ENCODE measurements at places on chromosomes 11 and 22. TPM values are rescaled to one million over a fixed set of nuclear protein-coding genes. Genes with fewer than 3 reads are reported as not detected.

GRCh38 chr11:7582338-7582985, 68.7 kb downstream of the PPFIBP2 start:
- DNase-seq = peak; percentile 31
- H3K4me1 ChIP-seq = peaks cover 96% of the 10 kb centered on the region
- H3K4me3 ChIP-seq = no peak overlapping the region
- H3K36me3 ChIP-seq = no peaks in the 10 kb centered on the region
- H3K27me3 ChIP-seq = no peaks in the 10 kb centered on the region

- no peak overlapping the region for H3K4me3 ChIP-seq
- H3K36me3 ChIP-seq = no peaks in the 10 kb centered on the region
- no peaks in the 10 kb centered on the region for H3K27me3 ChIP-seq
Observed at GRCh38 chr11:125952973-125953372, 7.1 kb downstream of the VSIG10L2 start.

GRCh38 chr22:27273436-27273835, 528.1 kb downstream of the MN1 start:
- no peak overlapping the region for H3K4me3 ChIP-seq
- no peaks in the 10 kb centered on the region for H3K4me1 ChIP-seq
- peaks cover 9% of the 10 kb centered on the region for H3K27me3 ChIP-seq
- H3K27ac ChIP-seq = no peak overlapping the region

The PACSIN3 gene
- total RNA-seq = 44.8 TPM

DNA sequence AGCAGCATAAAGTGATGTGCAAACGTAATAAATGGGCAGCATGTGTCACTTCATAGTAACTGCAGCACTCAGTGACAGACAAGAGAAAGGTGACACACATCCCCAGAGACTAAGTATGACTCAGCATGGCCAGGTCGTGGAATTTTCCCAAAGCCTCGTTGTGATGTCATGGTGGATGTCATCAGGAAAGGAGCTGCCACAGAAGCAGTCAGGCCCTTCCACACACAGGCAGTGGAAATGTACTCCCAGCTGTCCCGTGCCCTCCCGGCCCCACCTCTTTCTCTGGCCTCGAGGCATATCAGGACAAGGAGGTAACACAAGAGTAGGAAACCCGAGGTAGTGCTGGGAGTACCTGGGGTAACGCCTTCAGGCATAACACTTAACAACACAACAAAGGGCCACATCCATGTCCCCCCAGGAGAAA, 8.1 kb downstream of the PC start:
- H3K4me3 ChIP-seq = no peak overlapping the region
- peaks cover 46% of the 10 kb centered on the region for H3K36me3 ChIP-seq
- H3K27me3 ChIP-seq = no peaks in the 10 kb centered on the region
- no peak overlapping the region for H3K27ac ChIP-seq

DNA sequence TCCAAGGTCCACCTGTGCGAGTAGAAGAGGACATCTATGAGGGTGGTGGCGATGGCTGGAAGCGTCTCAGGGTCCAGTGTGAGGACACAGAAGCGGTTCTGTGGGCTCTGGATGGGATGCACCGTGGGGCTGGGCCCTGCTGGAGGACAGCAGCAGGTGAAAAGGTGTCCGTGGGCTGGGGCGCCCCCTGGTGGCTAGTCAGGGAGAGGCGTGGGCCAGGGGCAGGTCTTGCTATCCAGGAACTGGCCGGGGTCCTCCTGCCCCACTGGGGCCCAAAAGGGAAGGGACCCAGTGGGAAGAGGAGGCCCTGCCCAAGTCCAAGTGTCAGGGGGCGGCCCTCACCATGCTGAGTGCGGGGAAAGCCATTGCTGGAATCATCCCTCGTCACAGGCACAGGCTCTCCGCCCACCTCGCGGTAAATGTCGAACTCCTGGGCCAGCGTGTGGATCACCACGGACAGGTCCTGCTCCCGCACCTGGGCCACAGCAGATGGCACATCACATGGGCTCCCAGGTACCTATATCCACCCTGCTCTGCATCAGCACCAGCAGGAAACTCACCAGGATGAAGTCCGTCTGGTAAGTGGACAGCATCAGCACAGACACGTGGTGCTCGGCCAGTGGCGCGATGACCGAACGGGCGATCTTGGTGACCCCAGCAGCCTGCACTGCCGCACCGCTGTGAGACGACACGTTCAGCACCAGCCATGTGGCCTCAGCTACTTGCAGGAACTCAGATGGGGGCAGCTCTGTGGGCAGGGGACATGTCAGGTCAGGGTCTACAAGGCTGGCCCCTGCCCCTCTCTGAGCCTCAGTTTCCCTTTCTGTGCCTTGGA, 2.3 kb downstream of the CASTOR1 start:
- no peak overlapping the region for H3K4me3 ChIP-seq
- H3K36me3 ChIP-seq = no peaks in the 10 kb centered on the region
- peak; percentile 54 for DNase-seq
- peak overlapping the region; percentile 25 for H3K27ac ChIP-seq
- peaks cover 24% of the 10 kb centered on the region for H3K4me1 ChIP-seq

GRCh38 chr22:25566898-25567235, 2.4 kb downstream of the GRK3 start:
- peak overlapping the region; percentile 2 for H3K4me3 ChIP-seq
- H3K27me3 ChIP-seq = no peaks in the 10 kb centered on the region
- no peak overlapping the region for H3K27ac ChIP-seq
- DNase-seq = no peak
- peaks cover 9% of the 10 kb centered on the region for H3K4me1 ChIP-seq

- peak overlapping the region; percentile 92 for H3K4me3 ChIP-seq
- DNase-seq = no peak
- H3K27me3 ChIP-seq = no peaks in the 10 kb centered on the region
- H3K4me1 ChIP-seq = no peaks in the 10 kb centered on the region
- peaks cover 3% of the 10 kb centered on the region for H3K36me3 ChIP-seq
- H3K27ac ChIP-seq = peak overlapping the region; percentile 95
Observed at GRCh38 chr22:49961601-49962011, 1.0 kb downstream of the PIM3 start.

DNA sequence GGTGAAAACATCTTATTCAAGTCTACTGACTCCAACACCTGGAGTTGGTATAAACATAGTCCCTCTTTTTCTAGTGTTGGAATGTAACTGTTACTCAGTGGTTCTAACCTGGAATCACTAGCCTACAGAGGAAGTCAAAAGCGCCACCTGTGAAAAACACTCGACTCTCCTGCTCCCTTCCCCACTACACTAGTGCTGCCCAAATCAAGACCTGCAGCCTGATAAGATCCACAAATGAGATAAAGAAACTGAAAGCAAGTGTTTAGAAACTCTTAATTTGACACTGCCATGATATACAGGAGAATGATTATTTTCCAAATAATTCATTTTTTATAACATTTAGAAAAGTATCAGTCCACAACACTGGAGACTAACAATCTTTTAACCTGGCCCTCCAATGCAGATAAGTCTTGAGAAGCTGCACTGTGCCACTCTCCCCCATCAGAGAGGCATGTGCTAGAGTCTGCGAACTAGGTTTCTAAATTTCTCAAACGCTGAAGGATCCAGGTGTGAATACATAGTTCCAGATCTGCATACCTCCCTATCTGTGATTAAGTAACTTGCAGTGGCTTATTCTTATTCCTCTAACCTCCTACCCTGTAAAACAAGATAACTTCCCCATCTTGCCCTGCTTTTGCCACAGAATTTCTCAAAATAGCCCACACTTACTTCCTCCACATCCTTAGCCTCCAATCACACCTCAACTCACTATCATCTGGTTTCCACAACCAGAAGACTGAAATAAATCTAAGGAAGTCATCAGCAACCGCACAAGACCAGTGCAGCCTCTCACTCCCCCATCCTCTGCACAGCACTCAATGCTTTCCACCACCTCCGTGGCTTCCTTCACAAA, 88.1 kb downstream of the RRAS2 start:
- peaks cover 14% of the 10 kb centered on the region for H3K36me3 ChIP-seq
- no peak overlapping the region for H3K27ac ChIP-seq
- no peak overlapping the region for H3K4me3 ChIP-seq
- DNase-seq = no peak
- H3K27me3 ChIP-seq = no peaks in the 10 kb centered on the region
- H3K4me1 ChIP-seq = no peaks in the 10 kb centered on the region

The MAP6 gene
- total RNA-seq = 10.4 TPM

DNA sequence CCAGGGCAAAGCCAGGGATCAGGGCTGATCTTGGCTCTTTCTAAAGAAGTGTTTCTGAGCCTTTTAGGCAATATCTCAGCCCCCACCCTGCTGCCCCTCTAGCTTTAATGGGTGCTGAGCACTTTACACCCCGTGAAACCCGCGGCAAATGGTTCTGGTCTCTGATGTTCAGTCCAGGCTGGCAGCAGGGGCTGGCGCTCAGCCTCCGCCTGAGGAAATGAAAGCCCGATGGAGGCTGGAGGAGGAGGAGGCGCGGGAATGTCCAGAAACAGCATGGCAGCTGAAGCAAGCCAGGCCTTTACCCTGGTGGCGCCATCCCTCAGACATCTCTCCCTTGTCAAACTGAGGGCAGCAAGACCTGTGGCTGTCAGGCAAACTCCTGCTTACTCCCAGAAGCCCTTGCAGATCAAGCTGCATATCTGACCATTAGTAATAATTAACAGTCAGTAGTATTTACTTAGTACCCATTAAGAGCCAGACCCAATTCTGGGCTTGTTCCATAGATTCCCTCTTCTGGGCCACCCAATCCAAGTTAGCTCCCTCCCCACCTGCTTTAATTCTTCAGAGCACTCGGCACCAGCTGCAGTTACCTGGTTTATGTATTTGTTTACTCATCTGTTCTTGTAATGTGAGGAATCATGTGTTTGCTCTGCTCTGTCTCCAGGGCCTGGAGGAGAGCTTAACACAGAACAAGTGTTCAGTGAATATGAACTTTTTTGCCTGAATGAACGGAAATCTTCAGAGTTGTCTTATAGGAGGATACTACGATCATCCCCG, 15.0 kb upstream of the ALX4 start:
- H3K27me3 ChIP-seq = peaks cover 100% of the 10 kb centered on the region
- H3K4me3 ChIP-seq = no peak overlapping the region
- no peaks in the 10 kb centered on the region for H3K36me3 ChIP-seq
- H3K27ac ChIP-seq = no peak overlapping the region
- H3K4me1 ChIP-seq = no peaks in the 10 kb centered on the region
- no peak for DNase-seq

DNA sequence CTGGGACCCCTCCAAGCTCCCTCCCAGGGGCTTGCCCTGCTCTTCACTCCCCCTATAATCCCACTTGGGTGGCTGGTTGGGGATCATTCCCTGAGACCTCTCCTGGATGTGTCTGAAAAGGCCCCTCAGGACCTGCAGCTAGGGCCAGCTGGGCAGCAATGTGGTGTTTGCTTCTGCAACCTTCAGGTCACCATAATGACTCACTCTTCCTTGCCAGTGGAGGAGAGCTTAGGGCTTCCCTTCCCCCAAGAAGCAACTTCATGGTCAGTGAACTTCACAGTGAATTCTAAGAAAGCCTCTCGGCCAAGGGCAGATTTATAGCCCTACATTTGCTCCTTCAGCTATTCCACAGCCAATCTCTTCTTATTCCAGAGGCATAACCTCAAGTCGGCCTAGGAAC, 45.1 kb upstream of the TSPAN18 start:
- H3K27me3 ChIP-seq = no peaks in the 10 kb centered on the region
- no peak overlapping the region for H3K4me3 ChIP-seq
- H3K4me1 ChIP-seq = no peaks in the 10 kb centered on the region
- no peaks in the 10 kb centered on the region for H3K36me3 ChIP-seq
- no peak for DNase-seq
- H3K27ac ChIP-seq = no peak overlapping the region

DNA sequence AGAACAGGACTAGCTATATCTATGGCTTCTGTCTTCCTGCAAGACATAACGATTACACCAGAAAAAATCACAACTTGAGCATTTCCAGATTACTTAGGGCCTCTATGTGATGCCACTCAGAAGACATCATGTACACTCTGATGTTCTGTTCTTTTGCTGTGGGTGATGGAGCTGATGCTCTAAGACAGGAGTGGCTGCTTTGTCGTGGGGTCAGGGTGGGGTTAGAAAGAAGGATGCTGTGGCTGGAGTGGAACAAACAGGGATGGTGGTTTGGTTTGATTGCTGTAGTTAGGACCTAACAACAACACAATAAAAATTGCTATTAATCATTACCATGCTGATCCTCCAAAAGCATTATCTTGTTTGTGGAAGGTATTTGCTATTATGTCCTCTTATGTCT, 120.3 kb upstream of the ARHGAP20 start:
- no peak overlapping the region for H3K27ac ChIP-seq
- no peaks in the 10 kb centered on the region for H3K27me3 ChIP-seq
- DNase-seq = no peak
- H3K36me3 ChIP-seq = no peaks in the 10 kb centered on the region
- no peak overlapping the region for H3K4me3 ChIP-seq

The ELMOD1 gene
- 1.2 TPM for total RNA-seq

- H3K36me3 ChIP-seq = no peaks in the 10 kb centered on the region
- DNase-seq = no peak
Observed at GRCh38 chr22:22023581-22024137, 41.1 kb upstream of the TOP3B start.

- H3K27ac ChIP-seq = peak overlapping the region; percentile 23
- DNase-seq = no peak
- no peaks in the 10 kb centered on the region for H3K27me3 ChIP-seq
- H3K4me1 ChIP-seq = peaks cover 8% of the 10 kb centered on the region
Observed at GRCh38 chr22:24407278-24407665, 20.1 kb upstream of the ADORA2A start.

DNA sequence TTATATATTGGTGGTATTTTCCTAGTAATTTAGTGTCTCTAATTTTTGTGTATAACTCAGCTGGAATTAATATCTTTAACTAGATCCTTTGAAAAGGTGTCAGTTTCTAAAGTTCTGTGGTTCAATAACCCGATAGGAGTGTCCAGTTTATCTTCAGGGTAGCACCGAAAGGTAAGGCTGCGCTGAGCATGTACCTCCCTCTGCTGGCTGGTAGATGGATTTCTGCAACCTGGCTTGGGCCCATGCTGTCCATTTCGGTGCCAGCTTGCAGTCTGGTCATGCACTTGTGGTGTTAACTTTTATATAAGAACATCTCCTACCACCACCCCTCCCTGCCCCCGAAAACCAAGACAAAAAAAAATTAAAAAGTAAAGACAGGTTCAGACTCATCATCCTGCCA, 24.7 kb downstream of the EXT2 start:
- peaks cover 6% of the 10 kb centered on the region for H3K4me1 ChIP-seq
- no peak overlapping the region for H3K27ac ChIP-seq
- peaks cover 1% of the 10 kb centered on the region for H3K36me3 ChIP-seq
- H3K27me3 ChIP-seq = no peaks in the 10 kb centered on the region
- no peak overlapping the region for H3K4me3 ChIP-seq

GRCh38 chr11:44726283-44727113, at the start of gene TSPAN18:
TSPAN18 (plus strand) TSS chr11:44726962; CDS start chr11:44906417, 179,455 bp downstream.
- no peak for DNase-seq
- H3K27me3 ChIP-seq = peaks cover 8% of the 10 kb centered on the region
- H3K36me3 ChIP-seq = no peaks in the 10 kb centered on the region
- peak within 1 kb of the TSS; percentile 53 for H3K4me3 ChIP-seq
- H3K4me1 ChIP-seq = peaks cover 49% of the 10 kb centered on the region

GRCh38 chr22:47162865-47163264, 400.4 kb downstream of the TBC1D22A start:
- H3K4me3 ChIP-seq = no peak overlapping the region
- H3K4me1 ChIP-seq = no peaks in the 10 kb centered on the region
- DNase-seq = no peak
- H3K36me3 ChIP-seq = no peaks in the 10 kb centered on the region

The MUC5AC gene
- total RNA-seq = not detected

The PRG3 gene
- not detected for total RNA-seq

The USP28 gene
- 10.7 TPM for total RNA-seq

The CPT1B gene
- total RNA-seq = 14.0 TPM

- H3K4me1 ChIP-seq = peaks cover 4% of the 10 kb centered on the region
- H3K27ac ChIP-seq = peak overlapping the region; percentile 26
- no peaks in the 10 kb centered on the region for H3K36me3 ChIP-seq
- no peak for DNase-seq
- no peaks in the 10 kb centered on the region for H3K27me3 ChIP-seq
- H3K4me3 ChIP-seq = no peak overlapping the region
Observed at GRCh38 chr11:16001899-16002426, 354.4 kb downstream of the SOX6 start.

All from tibial nerve (tissue), 4 donors.